ENCODE measurements at places on chromosomes 7 and 10.

- DNase-seq, result no peak
Observed at GRCh38 chr7:147308539-147308938, 1191.9 kb downstream of the CNTNAP2 start.

GRCh38 chr7:15669443-15670090 lies 16.9 kb downstream of the MEOX2 start:
- DNase-seq, result no peak

DNA sequence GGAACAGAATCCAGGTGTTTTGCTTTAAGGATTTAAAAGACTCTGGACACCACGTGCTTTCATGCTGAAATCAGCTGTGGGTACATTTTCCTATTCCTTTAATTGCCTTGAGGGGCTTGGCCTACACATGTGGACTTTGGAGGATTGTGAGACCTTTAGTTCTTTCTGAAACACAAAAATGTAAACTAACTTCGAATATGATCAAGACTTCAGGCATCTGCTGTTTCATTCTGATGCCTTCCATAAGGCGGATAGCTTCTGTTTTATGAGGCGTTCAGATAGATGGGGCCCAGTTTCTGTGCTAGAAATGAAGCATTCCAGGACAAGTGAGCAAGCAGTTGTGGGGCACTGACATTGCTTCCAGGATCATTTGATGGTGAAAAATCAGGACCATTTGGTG lies 1.5 kb upstream of the NOBOX start:
- peak; percentile 31 for DNase-seq

GRCh38 chr10:80122110-80122710 lies 10.3 kb upstream of the PLAC9 start:
- no peak for DNase-seq

- DNase-seq, result no peak
Observed at GRCh38 chr10:12594448-12594944, 245.1 kb downstream of the CAMK1D start.

DNA sequence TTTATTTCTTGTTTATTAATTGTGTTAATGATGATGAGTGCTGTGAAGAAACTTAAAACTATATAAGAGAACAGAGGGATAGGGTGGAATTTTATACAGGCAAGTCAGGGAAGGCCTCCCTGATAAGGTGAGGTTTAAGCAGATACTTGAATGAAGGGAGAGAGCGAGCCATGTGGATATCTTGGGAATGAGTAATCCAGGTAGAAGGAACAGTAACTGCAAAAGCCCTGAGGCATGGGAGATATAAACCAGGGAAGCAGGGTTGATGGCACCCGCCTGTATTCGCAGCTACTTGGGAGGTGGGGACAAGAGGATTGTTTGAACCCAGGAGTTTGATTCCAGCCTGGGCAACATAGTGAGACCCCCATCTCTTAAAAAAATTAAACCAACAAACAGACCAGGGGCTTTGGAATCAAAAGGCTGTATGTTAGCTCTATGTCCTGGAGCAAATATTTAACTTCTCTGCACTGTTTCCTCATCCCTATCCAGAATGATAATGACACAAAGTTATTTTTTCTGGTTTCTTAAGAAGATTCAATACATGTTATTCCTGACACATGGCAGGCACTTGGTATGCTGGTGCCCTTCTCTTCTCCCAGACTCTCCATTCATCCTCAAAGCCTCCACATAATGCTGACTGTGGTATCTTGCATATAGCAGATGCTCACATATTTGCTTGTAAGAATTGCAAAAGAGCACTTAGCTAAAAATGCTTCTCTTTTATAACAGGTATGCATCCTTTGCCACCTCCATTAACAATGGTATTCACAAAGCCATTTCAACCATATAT lies 169.3 kb downstream of the CHN2 start:
- no peak for DNase-seq

- DNase-seq, result no peak
Observed at GRCh38 chr10:89869592-89870156, 168.3 kb downstream of the KIF20B start.

DNA sequence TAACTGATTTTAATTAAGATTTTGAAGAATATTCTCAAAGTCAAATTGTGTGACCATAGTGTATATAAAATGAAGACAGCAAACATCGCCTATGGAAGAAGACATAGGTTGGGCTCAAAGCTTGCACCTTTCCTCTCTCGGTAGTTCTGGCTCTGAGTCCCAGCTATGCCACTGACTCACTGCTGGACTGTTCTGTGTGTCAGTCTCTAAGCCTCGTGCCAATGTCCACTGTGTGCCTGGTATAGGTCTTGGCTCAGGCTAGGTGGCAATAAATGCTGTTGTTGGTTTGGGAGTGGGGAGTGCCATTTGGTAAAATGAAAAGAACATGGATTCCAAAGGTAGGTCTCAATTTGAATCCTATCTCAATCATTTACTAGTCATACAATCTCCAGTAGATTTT lies 137.5 kb upstream of the RHEB start:
- DNase-seq, result no peak

DNA sequence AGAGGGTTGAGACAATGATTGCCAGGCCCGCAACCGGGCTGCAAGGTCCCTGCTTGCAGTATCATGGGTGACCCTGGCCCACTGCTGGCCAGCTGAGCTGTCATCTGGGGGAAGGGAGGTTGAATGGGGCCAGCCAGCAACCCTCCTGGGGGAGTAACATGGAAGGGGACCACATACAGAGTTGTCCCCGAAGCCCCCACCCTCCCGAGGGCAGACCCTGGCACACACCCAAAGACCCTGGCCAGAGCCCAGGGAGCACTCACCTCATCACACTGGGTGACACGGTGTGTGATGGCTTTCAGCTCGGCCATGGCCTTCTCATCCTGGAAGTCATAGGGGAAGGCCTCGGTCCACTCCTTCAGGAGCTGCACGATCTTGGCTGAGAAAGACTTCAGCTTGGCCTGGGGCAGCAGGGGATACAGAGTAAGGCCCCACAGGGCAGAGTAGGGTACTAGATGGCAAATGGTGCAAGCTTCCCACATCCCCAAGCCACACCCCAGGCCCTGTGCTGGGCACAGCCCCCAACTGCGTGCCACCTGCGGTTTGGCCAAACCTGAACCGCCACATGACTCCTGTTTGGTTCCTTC lies 63.4 kb downstream of the CSGALNACT2 start:
- no peak for DNase-seq

DNA sequence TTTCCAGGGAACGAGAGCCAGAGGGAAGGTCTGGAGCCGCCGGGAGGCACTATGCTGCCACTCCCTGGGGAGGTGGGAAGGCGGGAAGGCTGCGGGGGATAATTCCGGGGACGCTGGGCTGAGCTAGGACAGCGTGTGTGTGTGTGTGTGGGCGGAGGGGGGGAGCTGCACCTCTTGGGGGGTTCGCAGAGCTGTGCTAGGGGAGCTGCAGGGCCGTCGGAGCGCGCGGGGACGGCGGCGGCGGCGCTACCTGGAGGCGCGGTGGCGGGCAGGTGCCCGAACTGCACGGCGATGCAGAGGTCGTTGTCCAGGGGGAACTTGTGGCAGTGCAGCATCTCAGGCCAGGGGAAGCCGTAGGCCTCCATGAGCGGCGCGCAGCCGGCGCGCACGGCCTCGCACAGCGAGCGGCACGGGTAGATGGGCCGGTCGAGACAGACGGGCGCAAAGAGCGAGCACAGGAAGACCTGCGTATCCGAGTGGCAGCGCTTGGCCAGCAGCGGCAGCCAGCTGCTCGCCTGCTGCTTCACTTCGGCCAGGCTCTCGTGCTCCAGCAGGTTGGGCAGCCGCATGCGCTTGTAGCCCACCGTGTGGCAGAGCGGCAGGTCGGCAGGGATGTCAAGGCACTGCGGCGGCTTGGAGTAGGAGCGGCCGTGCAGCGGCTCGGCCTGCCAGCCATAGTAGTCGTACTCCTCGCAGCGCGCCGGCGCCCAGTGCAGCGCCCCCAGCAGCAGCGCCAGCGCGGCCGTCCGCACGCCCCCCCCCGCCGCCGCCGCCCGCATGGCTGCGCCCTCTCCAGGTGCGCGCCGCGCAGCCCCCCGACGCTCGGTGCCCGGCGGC lies 526 bp downstream of the SFRP5 start:
- no peak for DNase-seq

DNA sequence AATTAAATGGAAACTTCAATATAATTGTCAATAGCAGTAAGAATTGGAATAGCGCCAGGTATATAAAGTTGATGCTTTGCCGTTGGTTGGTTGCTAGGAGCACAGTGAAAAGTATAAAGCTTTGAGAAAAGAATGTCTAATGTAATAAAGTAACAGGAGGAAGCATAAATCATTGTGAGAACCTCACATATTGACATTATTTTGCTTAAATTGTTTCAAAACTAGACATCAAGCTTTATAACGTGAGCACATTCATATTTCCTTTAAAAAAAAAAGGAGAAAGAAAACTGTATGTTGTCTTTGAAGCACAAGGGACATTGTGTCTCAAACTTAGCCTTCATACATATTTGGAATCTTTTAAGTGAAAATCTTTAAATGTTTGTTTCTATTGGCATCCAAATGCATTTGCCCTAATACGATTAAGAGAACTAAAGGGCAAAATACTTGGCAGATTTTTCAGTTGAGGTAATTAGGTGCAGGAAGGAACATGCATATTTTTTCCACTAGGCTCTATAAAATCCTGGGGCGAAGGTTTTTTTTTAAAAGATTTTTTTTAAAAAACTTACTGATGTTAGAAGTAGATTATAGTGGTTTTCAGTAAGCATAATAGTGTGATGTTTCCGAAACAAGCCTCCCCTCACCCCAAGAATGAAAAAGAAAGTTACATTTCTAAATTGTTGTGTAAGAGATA lies 92.4 kb downstream of the ARID5B start:
- DNase-seq, result no peak

DNA sequence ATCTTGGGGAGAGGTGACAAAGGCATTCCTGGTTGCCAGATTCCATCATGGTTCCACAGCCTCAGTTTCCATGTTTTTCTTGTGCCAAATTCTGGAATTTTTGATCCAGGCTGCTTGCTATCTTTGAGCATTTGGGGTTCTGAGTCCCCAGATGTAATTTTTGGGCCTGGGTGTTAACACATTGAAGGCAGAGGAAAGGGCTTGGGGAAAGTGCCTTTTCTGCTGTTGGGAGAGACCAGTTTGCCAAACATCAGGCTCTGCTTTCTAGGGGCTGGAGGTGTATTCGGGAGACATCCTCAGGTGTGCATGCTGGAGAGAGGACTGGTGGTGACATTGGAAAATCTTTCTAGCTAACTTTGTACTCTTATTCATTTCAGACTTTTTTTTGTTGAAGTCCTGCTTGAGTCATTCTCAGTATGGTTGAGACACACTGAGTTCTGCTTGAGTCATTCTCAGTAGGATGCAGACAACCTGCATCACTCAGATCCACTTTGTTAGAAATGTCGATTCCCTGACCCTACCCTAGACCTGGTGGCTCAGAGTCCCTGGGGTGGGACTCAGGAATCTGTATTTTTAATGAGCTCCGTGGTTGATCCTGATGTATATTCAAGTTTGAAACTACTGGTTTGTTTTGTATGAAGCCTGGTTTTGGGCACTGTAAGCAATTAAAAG lies 101.0 kb downstream of the LRMDA start:
- DNase-seq, result no peak

DNA sequence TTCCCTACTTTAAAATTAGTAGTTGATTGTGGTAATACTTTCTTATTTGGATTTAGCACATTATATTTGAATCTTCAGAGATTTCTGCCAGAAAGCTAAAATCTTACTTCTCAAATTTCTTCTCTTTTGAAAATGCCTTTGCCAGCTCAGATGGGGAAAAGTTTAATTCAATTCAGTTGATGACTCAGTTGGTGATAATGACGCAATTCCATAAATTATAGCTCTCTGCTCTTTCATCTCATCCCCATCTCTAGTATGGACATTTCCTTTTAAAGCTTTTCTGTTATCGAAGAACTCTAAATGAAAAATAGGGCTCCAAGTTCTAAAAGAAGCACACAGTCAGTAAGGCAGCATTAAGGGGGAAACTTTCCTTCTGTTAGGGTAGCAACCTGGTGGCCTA lies 25.5 kb downstream of the RNLS start:
- no peak for DNase-seq

- no peak for DNase-seq
Observed at GRCh38 chr10:97766106-97766810, 5.5 kb downstream of the SFRP5 start.

GRCh38 chr10:104096692-104097091 lies 11.0 kb upstream of the COL17A1 start:
- DNase-seq, result no peak

- DNase-seq, result no peak
Observed at GRCh38 chr10:8138471-8138870, 84.0 kb downstream of the GATA3 start.

DNA sequence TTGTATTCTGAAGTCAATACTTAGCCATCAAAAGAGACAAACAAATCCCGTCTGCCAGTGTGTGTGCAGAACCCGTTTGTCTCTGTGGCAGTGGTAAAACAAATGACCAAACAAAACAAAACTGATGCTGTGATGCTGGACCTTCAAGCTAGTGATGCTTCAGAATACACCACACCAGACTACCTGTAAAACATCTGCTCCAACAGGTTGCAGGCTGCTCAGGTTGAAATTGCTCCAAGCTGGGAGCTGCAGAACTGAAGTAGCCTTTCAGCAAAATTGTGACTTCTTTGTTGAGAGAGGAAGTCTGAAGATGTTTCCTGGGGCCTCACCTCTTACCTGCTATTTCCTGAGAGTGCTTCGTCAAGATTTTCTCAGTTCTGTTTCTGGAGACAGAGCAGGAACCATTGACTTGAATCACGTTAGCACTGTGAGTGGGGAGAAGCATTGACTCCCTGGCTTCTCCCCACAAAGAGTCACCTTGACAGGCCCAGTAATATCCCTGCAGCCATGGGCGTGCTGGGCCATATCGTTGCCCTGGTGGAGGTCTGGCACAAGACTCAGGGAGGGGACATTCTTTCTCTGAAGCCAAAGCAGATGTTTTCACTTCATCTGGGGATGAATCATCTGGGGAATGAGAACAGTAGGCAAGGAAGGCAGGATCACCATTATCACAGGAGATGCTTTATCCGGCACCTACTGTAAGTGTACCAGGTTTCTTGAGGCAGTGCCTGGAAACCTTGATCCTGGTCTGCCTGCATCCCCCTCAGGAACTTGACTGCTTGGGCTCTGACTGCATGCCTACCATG lies 80.2 kb downstream of the RBM20 start:
- DNase-seq, result no peak

DNA sequence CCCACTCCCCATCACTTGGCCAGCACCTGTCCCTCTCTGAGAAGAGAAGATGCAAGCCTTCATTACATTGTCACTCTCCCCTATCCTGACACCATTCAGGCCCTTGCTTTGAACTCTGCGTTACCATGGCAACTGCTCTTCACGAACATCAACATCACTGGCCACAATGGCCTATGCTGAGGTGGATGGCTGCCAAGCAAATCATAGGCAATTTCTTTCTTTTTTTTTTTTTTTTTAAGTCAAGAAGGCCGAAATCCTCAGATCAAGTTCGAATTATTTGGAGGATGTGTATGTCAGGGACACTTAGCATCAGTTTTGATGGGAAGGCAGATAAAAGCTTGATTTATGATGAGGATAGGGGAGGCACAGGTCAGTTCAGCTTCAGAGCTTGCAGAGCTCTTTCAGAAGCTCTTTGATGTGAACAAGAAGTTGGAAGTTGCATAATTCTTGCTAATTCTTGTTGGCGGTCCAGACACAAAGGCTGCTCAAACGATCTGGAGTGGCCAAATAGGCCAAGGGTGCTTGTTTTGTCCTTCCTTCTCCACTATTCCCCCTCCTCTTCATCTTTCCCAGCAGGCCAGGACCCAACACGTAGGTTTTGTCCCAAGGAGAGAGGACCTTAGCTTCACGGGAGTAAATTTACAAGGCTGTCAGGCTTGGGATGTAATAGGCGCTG lies 179.9 kb upstream of the NPVF start:
- DNase-seq, result no peak

Measured in large intestine (tissue), 12 donors.